ENCODE measurements at places on chromosomes 13 and 19.

- DNase-seq = no peak
Measured at GRCh38 chr19:47247308-47247990, 8.9 kb upstream of the CCDC9 start.

DNA sequence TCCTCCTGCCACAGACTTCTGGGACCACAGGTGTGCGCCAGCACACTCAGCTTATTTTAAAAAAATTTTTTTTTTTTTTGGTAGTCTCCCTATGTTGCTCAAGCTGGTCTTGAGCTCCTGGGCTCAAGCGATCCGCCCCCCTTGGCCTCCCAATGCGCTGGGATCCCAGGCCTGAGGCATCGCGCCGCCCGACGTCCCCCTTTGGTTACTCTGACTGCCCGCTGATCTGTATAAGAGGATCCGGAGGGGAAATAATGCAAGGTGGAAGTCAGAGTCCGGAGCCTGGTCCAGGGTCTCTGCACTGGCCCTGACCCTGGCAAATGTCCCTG, 486 bp upstream of the ZNF805 start:
- DNase-seq = no peak

- no peak for DNase-seq
Measured at GRCh38 chr13:35771898-35772297, 295.4 kb upstream of the MAB21L1 start.

DNA sequence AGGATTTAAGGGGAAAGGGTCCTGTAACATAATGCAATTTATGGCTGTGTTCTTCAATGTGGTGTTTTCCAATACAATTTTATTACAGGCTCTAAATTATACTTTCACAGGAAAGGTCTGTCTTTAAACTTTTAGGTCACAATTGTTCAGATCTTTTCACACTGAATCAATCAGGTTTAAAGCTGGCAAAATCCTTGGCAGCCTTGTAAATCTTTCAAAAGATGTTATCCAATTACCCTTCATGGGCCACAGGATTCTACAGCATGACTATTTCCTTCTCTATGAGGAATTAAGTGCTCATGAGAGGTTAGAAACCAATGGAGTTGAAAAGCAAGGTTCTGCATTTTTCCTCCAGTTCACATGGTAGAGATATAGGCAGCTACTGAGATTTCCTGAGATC, 211.5 kb upstream of the MIR17HG start:
- DNase-seq = no peak

- DNase-seq = no peak
Measured at GRCh38 chr13:23433171-23434153, at the start of gene SACS. Gene SACS, minus strand, starts transcription at chr13:23433702. Its CDS starts 22,463 bp downstream, at chr13:23411239.

GRCh38 chr13:23996456-23996855, 99.2 kb upstream of the C1QTNF9B start:
- DNase-seq = no peak

DNA sequence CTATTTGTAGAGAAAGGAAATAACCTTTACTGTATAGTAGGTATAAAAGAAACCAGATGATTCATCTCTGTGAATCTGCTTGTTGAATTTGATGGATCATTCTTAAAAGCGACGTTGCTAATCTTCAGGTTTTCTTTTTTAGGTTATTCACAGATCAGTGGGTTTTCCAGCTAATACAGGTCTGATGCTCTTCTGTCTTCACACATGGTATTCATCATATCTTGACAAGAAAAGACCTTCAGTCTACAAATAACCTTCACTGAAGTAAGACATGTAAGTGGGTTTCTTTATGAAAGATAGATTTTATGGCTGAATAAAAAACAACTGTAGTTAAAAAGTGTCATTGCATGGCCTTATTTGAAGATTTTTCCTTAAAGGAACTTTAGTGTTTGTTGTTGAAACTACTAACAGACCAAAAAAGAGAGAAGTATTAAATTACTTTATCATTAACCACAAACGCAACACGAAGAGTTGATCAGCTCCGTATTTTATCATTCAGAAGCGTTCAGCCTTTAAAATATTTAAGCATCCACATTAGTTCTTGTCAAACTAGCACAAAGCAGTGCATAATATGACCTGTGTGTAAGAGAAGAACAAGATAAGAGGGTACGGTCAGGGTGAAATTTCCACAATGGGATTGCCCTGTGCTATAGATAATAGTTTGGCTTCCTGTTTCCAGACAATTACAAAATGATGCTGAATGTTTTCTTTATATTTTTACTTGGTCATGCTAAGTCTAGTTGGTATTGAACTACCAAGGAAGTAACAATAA, 299.5 kb downstream of the MZT1 start:
- no peak for DNase-seq

DNA sequence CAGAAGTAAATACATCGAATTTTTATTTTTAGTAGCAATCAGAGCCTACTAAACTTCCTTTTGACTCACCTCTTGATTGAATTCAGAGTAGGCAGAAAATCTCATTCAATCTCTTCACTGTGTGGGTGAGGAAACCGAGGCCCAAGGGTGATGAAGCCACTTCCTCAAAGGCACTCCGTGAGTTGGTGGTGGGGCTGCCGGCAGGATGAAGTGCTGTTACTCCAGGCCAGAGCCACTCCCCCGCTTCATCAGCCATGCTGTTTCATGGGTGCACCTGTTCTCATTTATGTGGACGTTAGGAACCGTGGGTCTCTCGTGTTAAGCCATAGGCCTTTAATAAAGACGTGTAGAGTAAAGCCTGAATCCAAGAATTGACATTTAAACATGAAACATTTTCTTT, 13.2 kb downstream of the ING1 start:
- no peak for DNase-seq

GRCh38 chr13:99415851-99416331, 85.4 kb upstream of the TM9SF2 start:
- DNase-seq = no peak

DNA sequence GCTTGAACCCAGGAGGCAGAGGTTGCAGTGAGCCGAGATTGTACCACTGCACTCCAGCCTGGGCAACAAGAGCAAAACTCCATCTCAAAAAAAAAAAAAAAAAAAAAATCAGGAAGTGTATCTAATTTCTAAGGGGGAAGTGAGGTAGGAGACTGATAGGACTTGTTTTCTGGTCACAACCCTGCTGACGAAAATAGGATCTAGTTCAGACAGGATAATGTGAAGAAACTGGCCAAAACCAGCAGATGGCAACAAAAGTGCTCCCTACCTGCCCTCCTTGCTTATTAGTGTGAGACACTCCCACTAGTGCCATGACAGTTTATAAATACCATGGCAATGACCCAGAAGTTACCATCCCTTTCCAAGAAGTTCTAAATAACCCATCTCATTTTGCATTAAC, 36.0 kb upstream of the KPNA3 start:
- no peak for DNase-seq

DNA sequence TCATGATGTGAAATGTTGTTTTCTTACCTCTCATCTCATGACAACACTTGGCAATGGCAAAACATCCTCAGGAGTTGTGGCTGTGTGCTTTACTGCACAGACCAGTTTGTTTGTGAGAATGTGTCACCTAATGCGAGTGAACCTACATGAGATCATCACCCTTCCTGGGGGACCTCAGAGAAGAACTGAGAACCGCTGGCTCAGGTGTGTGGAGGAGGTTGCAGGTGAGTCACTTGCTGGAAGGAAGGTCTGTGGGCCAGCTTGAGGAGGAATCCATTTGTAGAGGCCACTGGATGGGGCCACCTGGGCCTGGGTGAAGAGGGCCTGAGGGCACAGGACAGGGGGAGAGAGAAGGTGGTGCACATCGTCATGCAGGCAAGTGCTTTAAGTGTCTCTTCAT, 3.0 kb upstream of the CEACAM1 start:
- no peak for DNase-seq

GRCh38 chr19:16825312-16826052, 3.7 kb upstream of the SIN3B start:
- no peak for DNase-seq

GRCh38 chr19:374183-374885, 29.7 kb upstream of the MIER2 start:
- DNase-seq = no peak

DNA sequence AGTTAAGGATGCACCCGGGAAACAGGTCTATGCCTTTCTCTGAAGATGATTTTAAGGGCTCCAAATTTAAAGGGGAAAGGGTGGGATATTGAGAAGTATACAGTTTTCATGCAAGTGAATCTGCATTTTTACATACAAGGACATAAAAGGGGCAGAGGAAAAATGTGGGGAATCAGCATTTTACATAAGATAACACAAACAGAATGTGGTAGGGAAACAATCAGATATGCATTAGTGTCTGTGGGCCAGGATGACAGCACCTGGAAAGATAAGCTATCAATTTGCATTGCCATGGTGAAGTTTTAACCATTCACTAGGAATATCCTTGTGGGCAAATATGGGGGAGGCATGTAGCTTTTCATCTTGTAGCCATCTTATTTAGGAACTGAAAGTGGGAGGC, 24.1 kb downstream of the IGFL3 start:
- no peak for DNase-seq
